Kidney epithelial cell (primary cell): ENCODE measurements at places on chromosomes 7 and 10.
A peak's percentile ranks its signal among the peaks of the same experiment; 100 is the strongest.

- DNase-seq, result no peak
Measured at GRCh38 chr10:117168729-117169128, 28.6 kb upstream of the KCNK18 start.

DNA sequence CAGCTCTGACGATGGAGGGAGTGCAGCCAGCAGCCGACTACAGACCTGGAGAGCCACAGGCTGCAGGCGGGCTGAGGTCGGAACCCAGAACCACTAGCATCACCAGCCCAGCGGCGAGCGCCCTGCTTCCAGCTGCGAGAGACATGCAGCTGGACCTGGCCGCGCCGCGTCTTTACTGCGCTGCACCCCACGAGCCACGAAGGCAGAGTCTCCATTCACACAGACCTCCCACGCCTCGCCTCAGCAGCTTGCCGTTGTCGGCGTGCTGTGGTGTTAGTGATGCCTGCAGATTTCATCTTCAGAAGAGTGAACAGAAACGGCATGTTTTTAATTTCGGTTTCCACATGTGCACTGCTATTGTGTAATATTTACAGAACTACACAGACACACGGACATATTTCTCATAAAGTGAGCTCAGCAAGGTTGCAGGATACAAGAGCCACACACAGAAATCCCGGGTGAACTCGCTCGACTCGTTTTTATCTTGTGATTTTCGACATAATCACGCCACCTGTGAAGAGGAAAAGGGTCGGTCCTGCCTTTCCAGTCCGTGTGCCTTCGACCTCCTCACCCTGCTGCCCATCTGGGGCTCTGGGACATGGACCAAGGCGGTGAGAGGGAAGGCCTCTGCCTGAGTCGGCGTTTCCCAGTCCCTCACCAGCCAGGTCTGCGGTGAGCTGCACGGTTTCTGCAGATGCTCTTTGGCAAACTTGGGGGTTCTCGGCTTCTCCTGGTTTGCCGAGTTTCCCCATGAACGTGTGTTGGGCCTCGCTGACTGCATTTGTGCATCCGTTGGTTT is 252.2 kb downstream of the ELFN1 start:
- DNase-seq, result no peak

GRCh38 chr7:47236480-47237129 is 345.3 kb downstream of the TNS3 start:
- no peak for DNase-seq

- no peak for DNase-seq
Measured at GRCh38 chr7:104133238-104133637, 74.6 kb downstream of the ORC5 start.

DNA sequence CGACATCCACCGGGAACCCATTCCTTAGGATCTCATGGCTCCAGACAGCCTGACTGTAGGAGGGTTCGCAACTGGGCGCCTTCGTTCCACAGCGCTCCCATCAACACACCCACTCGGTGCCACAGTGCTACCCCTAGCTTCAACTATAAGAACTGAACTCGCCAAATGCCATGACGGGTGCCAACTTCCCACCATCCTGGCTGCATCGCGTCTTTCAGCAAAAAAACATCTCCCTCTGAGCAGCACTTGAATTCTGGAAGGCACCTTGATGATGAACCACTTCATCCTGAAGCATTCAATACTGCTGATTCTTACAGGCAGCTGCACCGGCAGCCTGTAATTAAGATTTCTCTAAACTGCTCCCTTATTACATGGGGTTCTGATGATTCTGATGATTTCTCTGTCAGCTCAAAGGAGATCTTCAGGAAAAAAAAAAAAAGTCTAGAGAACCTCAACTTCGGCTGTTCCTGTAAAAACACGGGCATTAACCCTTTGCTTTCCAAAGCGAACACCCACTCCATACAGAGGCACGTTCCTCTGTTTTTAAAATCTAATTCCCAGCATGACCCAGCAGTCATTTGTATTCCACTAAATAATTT is 1.3 kb downstream of the CYTH3 start:
- DNase-seq, result no peak

DNA sequence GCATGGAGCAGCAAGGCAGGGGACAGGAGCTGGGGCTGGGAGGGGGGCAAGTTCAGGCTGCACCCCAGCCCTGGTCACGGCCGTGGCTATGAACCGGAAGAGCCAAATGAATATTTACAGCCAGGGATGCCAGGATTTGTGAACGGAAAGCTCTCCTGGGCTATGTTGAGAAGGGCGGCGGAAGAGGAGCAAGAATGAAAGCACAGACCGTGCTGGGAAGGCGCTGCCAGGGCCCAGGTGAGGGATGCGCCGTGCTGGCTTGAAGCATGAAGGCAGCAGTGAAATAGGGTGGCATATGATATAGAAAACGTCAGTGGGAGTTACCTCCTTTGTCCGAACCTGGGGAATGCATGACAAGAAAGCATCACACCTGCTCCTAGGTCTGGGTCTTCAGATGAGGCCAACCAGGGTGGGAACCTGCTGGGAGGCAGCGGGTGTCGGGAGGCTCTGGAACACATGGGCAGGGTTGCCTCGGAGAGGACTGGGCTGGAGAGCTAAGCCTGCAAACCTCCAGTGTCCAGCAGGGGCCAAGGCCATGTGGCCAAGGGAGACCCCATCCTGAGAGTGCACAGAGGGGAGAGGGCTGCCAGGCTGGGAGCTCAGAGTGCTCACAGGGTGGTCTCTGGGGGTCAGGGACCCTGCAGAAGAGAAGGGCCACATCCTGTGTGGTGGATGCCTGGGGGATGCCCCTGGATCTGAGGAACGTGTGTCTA is 120.6 kb upstream of the TCERG1L start:
- DNase-seq, result no peak

DNA sequence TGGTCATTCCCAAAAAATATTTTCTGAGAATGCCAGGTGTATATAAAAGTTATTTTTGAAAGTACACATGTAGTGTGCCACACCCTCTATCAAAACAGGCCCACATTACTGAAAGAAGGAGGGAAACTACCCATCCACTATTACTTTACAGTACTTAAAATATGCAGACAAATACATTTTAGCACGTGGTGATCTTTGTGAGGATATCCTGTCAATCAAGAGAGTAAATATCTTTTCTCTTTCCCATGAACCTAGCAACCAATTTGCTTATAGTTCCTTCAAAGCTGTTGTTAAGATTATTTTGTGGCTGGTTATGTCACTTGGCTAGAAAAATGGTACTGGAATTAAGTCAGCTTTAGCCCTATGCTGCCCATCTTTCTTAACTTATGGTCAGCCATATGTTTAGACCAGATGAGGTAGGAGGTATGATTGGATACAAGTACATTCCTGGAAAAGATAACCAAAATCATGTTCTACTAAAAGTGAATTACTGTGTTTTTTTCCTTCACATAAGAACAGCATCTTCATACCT is 70.1 kb downstream of the AUTS2 start:
- no peak for DNase-seq

GRCh38 chr7:43242628-43243255 is 130.3 kb downstream of the HECW1 start:
- DNase-seq, result no peak

DNA sequence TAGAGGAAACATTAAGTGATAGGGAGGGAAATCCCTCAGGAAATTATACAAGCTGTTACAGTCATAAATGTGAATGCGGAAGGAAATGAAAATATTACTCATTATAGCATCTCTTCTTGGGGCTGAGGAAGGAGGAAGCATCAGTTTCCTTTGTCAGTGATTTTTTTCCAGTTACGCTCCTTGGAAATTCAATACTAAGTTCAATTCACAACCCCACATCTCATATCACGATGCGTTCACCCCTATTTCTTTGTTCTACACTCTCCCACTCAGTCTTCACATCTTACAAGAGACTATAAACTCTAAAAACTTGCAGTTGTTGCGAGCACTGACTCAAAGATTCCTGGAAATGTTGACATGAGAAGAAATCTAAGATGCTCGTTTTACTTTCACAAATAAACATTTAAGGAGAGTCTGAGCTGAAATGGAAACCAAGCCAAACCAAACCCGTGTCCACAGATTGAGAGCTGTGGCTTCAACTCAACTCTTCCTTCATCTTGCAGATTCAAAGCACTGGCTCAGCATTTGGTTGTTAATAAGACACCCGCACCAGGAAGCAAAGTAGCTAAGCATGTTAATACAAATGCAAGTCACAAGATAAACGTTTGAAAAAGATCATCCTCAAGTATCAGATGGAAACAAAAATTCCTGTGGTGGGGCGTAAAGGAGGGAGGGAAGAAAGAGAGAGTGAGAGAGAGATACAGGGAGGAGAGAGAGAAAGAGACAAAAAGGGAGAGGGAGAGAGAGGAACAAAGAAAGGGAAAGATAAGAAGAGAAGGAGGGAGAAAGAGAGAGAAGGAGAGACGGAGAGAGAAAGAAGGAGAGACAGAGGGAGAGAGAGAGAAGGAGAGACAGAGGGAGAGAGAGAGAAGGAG is 150.0 kb upstream of the RSU1 start:
- no peak for DNase-seq

- DNase-seq, result no peak
Measured at GRCh38 chr10:89398003-89398749, 5.8 kb downstream of the IFIT1 start.

GRCh38 chr7:10076660-10077300 is 896.9 kb upstream of the PHF14 start:
- DNase-seq, result no peak

- DNase-seq, result no peak
Measured at GRCh38 chr7:5510426-5511045, 86.9 kb upstream of the TNRC18 start.

DNA sequence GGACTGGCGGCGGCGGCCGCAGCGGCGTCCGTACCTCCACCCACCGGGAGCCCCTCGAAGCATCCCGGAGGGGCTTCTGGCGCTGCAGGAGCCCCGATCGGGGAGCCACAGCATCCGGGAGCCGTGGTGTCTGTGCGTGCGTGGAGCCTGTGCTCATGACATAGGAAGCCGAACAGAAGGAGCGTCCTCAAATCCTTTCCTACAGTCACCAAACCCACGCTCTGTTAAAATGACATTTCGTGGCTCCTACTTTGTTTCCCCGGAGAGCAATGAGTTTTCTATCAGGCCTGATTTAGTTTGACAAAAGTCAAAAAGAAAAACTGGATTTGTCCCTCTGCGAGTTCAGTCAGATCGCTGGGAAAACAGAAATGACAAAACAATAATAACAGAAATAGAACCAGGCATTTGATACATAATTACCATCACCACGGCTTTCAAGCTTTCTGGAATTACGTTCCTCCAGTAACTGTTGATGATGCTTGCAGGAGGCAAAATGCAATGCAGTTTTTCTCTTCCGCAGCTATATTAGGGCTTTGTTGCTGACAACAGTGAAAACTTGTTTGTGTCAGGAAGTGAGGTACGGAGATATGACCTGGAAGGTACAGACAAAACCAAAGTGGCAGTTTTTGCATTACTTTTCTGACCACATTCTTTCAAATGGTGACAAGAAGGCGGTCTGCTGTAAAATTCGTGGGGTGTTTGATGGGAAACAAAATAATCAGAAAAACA is 219.3 kb upstream of the MKLN1 start:
- DNase-seq, result no peak

GRCh38 chr7:105087981-105088380 is 74.0 kb downstream of the KMT2E start:
- no peak for DNase-seq

GRCh38 chr10:110437761-110438341 is 59.9 kb upstream of the DUSP5 start:
- DNase-seq, result no peak

- DNase-seq, result no peak
Measured at GRCh38 chr7:151843181-151843580, 33.7 kb downstream of the PRKAG2 start.

DNA sequence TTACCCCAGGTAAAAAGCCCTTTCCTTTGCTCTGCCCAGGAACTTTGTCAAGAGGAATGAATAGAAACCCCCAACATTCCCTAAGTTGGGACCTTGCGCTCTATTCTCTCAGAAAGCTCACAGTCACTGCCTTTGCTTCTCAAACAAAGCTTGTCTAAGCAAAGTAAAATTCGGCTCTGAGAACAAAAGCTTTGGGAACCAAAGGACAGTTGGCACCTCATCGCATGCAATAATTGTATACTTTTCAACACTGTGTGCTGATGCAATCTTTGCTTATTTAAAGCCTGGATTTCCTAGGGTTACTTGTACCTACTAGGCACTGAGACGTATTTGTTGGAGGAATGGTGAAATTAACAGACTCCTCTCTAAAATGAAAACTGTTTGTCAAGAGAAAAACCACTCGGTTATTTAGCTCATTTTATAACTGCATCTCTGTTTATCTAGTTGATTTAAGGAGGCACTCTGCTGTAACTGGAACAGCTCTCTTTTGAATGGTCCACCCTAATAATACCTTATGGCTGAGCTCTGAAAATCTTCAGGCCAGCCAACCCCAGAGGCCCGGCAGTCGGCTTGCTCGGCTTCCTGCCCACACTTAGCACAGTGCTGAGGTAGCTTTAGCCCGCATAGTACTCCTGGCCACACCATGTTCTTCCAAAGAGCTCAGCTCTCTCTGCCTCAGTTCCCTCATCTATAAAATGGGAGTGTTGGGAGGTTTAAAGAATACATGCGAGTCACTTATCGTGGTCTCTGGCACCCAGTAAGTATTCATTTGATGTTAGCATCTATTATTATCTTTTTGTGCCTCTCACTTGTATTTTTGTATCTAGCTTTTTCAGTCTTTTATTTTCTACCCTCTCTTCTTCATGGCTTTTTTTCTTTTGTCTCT is 80.2 kb upstream of the PRR15 start:
- no peak for DNase-seq

GRCh38 chr10:30529373-30529998 is 95.5 kb downstream of the MAP3K8 start:
- DNase-seq, result no peak

DNA sequence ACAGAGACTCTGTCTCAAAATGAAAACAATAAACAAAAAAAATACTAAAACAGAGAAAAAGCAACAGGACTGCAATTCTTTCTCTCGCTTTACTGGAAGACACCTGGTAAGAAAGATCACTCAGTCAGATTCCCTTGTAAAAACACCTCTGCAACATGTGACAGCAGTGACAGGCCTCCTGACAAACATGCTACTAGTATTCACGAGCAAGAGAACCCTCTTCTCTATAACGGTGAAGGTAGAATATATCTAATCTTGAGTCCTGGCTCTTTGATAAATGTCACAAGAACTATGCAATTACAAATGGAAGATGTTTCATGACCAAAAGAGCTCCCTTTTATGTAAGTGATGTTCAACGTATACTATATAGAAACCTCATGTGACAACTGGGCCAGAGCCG is 986.7 kb upstream of the LRRN3 start:
- no peak for DNase-seq

- DNase-seq, result no peak
Measured at GRCh38 chr10:74888962-74889661, 62.7 kb downstream of the KAT6B start.

- peak; percentile 94 for DNase-seq
Measured at GRCh38 chr10:12720217-12720981, 281.1 kb downstream of the CCDC3 start.
